T-helper 17 cell (primary cell): ENCODE measurements at places on chromosomes 16 and 17. TPM values are rescaled to one million over a fixed set of nuclear protein-coding genes. Genes with fewer than 3 reads are reported as not detected.

DNA sequence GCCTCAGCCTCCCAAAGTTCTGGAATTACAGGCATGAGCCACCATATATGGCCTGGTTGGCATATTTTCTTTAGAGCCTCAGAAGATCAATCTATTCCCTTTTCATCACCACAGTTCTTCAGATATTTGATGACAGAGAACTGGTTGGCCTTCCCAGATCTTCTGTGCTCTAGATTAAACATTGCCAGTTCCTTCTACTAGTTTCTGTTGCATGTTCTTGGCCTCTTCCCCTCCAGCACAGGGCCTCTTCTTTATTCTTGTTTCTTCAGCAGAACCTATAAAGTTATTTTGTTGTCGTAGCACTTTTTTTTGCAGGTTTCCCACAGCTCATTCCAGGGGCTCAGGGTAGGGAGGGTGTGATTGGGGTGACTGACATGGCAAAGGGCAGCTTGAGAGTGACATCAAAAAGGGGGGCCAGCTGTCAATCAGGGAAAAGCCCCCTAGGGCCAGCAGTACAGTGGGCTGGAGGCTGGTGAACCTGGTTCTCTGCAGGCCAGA lies 9.3 kb downstream of the CHD9 start:
- no peaks in the 10 kb centered on the region for H3K27me3 ChIP-seq
- H3K4me1 ChIP-seq, result peaks cover 19% of the 10 kb centered on the region
- no peaks in the 10 kb centered on the region for H3K36me3 ChIP-seq
- DNase-seq, result no peak

HAGH gene
- 37.9 TPM for total RNA-seq

GRCh38 chr16:24525970-24526559 lies 13.3 kb upstream of the RBBP6 start:
- no peaks in the 10 kb centered on the region for H3K4me1 ChIP-seq
- H3K4me3 ChIP-seq, result no peak overlapping the region
- H3K27me3 ChIP-seq, result no peaks in the 10 kb centered on the region
- DNase-seq, result no peak
- no peak overlapping the region for H3K27ac ChIP-seq

DNA sequence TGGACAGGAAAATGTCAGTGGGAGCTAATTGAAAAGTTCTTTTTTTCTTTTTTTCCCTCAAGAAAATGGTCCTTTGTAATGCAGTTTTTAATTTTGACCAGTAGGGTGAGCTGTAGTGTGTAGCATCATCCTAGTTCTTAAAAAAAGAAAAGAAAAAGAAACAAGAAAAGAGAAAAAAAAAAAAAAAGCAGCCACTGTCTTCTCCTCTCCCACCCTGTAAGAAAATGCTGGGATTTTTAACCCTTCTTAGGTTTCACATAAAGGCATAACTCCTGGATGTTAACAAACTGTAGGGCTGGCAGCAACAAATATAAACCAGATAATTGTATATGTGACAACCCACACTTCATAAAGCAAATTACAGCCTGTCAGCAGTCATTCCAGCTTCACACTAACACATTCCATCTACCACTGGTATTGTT lies 78.1 kb downstream of the SKAP1 start:
- H3K36me3 ChIP-seq, result no peaks in the 10 kb centered on the region
- peaks cover 4% of the 10 kb centered on the region for H3K4me1 ChIP-seq
- peak overlapping the region; percentile 68 for H3K27ac ChIP-seq

- H3K4me3 ChIP-seq, result no peak overlapping the region
- H3K27ac ChIP-seq, result peak overlapping the region; percentile 80
- peaks cover 20% of the 10 kb centered on the region for H3K4me1 ChIP-seq
- H3K36me3 ChIP-seq, result peaks cover 8% of the 10 kb centered on the region
- H3K27me3 ChIP-seq, result no peaks in the 10 kb centered on the region
- no peak for DNase-seq
Observed at GRCh38 chr17:2250140-2251095, 53.2 kb downstream of the SMG6 start.

DNA sequence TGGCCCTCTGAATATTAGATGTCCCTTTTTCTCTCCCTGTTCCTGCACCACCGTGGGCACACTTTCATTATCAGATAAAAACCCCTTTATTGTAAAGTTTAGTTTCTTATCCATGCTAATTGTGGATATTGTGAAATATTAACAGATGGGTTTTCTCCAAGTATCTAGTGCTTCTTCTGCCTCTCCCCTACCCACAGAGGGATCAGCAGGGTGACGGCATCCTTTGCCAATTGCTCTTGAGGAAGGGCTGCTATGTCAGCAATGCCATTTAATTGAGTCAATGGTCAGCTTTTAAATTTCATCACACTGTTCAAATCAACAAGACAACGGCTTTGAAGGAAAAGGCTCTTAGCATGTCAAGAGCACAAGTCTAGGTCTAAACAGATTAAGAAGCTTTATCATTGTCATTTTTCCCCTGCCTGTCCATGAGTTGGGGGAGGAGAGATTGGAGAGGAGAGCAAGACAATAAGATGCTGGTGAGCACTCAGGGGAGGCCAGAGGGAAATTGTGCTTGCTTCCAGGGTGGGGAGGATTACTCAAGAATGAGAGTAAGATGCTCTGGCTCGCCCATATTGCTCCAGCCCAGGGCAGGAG lies 443.0 kb upstream of the CCL2 start:
- no peak overlapping the region for H3K27ac ChIP-seq
- peaks cover 68% of the 10 kb centered on the region for H3K27me3 ChIP-seq
- H3K4me1 ChIP-seq, result peaks cover 2% of the 10 kb centered on the region
- H3K4me3 ChIP-seq, result no peak overlapping the region

DNA sequence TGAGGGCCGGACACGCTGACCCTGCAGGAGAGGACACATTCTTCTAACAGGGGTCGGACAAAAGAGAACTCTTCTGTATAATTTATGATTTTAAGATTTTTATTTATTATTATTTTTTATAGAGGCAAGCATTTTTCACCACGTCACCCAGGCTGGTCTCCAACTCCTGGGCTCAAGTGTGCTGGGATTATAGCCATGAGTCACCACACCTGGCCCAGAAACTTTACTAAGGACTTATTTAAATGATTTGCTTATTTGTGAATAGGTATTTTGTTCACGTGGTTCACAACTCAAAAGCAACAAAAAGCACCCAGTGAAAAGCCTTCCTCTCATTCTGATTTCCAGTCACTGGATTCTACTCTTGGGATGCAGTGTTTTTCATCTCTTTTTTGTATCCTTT lies 2.3 kb upstream of the SERPINF1 start:
- no peak for DNase-seq
- H3K4me1 ChIP-seq, result peaks cover 25% of the 10 kb centered on the region
- no peak overlapping the region for H3K4me3 ChIP-seq
- H3K27me3 ChIP-seq, result no peaks in the 10 kb centered on the region
- H3K36me3 ChIP-seq, result no peaks in the 10 kb centered on the region
- no peak overlapping the region for H3K27ac ChIP-seq

DNA sequence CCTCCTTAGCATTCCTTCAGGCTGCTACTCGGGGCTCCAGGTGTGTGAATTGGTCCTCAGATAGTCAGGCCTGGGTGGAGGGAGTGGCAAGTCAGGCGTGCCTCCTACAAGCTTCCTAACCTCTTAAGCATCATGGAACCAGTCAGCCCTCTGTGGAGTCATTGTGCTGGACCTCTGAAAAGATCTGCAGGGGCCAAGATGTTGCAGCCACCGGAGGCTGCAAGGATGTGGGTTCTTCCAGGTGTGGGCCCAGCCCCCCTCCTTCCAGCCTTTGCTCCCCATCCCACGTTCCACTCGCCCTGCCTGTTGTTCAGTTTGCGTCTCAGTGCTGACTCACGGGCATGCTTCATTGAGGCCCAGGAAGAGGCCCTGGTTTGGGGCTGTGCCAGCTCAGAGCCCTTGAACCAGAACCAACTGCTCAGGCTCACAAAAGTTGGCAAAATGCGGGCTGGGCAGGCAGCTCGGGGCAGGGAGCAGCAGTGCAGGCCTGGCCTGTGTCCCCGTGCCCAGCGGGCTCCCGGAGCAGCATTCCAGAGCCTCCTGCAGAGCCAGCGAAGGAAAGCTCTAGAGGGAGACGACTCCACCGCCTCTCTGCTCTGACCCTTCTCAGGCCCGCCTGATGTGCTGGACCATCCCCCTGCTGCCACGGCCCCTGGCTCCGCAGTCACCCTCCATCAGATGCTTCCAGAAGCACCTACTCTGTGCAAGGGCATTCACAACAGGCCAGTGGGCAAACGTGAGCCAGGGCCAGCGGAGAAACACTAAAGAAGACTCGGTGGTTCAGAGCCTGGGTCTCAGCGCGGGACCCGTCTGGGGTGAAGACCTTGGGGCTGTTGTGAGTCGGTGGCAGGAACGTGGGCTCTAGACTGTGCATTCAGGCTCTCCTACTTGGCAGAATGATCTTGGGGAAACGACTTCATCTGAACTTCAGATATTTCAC lies 7.5 kb downstream of the LDHD start:
- DNase-seq, result peak; percentile 63
- H3K4me3 ChIP-seq, result peak overlapping the region; percentile 87
- H3K27me3 ChIP-seq, result peaks cover 4% of the 10 kb centered on the region
- H3K4me1 ChIP-seq, result peaks cover 55% of the 10 kb centered on the region

ASPA gene
- total RNA-seq, result not detected

DNA sequence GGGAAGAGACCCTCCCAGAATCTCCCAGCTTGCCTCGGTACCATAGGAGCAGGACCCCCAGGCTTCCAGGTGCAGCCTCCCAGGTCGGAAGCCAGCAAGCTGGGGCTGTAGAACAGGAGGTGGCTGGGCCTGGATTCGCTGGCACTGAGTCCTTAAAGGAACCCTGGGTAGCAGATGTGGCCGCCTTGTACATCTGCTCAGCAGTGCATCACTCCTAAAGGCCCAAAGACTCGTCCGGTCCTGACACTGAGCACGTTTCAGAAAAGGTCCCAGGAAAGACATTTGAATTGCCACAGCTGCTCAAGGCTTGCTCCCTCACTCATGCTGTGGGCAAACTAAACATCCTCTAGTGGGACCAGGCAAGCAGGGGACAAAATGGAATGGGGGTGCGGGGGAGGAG lies 172.8 kb downstream of the RAB11FIP4 start:
- H3K27ac ChIP-seq, result no peak overlapping the region
- H3K4me1 ChIP-seq, result peaks cover 5% of the 10 kb centered on the region
- H3K4me3 ChIP-seq, result no peak overlapping the region
- no peaks in the 10 kb centered on the region for H3K36me3 ChIP-seq
- no peak for DNase-seq
- peaks cover 14% of the 10 kb centered on the region for H3K27me3 ChIP-seq

DNA sequence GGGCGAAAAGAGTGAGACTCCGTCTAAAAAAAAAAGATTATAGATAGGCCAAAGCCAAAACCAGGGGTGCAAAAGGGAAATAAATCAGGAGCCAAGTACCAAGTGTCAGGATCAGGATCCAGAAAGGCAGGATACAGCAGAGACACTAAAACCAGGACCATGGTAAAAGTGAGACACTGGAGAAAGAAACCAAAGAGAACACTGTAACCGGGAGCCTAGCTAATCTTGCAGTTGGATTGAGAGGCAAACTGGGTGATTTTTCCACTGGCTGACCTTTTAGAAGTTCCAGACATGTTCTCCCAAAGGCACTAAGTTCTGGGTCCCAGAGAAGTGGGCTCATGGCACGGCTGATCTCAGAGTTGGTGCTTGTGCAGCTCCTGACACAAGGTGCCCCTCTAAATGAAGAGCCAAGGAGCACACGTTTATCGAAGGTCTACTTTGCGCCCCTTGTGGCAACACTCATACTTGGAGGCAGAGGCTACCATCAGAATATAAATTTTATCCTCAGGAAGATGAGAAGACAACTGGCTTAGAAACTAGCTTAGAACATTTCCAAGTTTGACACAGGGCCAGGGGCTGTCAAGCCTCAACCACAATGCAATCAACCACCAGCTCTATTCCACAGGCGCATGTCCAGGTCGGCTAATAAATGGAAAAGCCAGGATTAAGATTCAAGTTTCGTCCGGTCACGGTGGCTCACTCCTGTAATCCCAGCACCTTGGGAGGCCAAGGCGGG lies 27.5 kb upstream of the HELZ start:
- H3K27me3 ChIP-seq, result no peaks in the 10 kb centered on the region
- DNase-seq, result no peak
- H3K4me1 ChIP-seq, result peaks cover 3% of the 10 kb centered on the region
- H3K4me3 ChIP-seq, result no peak overlapping the region

NSF gene
- total RNA-seq, result 22.6 TPM

DNA sequence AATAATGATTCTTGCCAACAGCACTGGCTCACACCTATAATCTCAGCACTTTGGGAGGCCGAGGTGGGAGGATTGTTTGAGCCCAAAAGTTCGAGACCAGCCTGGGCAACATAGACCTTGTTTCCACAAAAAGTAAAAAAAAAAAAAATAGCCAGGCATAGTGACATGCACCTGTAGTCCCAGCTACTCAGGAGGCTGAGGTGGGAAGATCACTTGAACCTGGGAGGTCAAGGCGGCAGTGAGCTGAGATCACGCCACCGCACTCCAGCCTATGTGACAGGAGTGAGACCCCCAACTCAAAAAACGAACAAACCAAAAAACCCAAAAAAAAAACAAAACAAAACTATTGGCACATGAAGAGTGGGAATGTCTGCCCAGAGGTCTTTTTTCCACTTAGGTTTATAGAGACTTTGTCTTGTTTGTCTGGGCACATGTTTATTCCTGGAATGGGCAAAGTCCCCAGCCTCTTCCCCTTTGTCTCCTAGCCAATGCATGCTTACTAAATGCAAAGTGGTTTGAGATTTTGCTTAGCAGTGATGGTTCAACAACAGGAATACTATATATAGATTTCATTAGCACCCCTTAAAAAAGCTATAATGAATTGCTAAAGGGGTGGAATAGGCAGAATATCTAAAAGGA lies 25.9 kb downstream of the NMT1 start:
- no peak overlapping the region for H3K4me3 ChIP-seq
- H3K4me1 ChIP-seq, result peaks cover 3% of the 10 kb centered on the region
- H3K36me3 ChIP-seq, result peaks cover 3% of the 10 kb centered on the region
- no peaks in the 10 kb centered on the region for H3K27me3 ChIP-seq

DNA sequence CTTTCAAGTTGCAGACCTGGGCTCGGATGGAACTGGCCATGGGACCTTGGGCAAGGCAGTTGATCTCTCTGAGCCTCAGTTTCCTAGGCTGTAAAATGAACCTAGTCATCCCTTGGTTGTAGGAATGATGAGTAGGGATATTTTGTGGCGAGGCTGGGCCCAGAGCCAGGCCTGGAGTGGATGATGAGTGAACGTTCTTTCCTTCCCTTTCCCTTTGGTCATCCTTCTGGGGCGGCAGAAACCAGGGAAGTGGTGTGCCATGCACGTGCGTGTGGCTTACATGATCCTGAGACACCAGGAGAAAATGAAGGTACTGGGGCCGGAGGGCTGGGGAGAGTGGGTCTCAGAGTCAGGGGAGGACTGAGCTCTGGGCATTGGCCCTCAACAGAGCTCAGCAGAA lies 8.4 kb downstream of the FBRS start:
- DNase-seq, result no peak
- no peaks in the 10 kb centered on the region for H3K27me3 ChIP-seq
- H3K36me3 ChIP-seq, result peaks cover 10% of the 10 kb centered on the region
- no peak overlapping the region for H3K27ac ChIP-seq
- H3K4me3 ChIP-seq, result no peak overlapping the region

- H3K27me3 ChIP-seq, result peaks cover 4% of the 10 kb centered on the region
- no peak overlapping the region for H3K27ac ChIP-seq
- DNase-seq, result no peak
- H3K4me3 ChIP-seq, result no peak overlapping the region
- H3K36me3 ChIP-seq, result peaks cover 3% of the 10 kb centered on the region
Observed at GRCh38 chr17:7191069-7191468, 11.9 kb upstream of the ASGR1 start.

NETO2 gene
- 5.8 TPM for total RNA-seq

- H3K27ac ChIP-seq, result no peak overlapping the region
- peaks cover 29% of the 10 kb centered on the region for H3K27me3 ChIP-seq
- DNase-seq, result no peak
- H3K36me3 ChIP-seq, result no peaks in the 10 kb centered on the region
- peak overlapping the region; percentile 63 for H3K4me3 ChIP-seq
Observed at GRCh38 chr16:2194852-2195321, 1.5 kb downstream of the CASKIN1 start.

GRCh38 chr17:37440424-37440823 lies 33.7 kb downstream of the TADA2A start:
- no peak overlapping the region for H3K4me3 ChIP-seq
- H3K27ac ChIP-seq, result no peak overlapping the region
- H3K27me3 ChIP-seq, result no peaks in the 10 kb centered on the region
- peaks cover 5% of the 10 kb centered on the region for H3K36me3 ChIP-seq
- H3K4me1 ChIP-seq, result peaks cover 2% of the 10 kb centered on the region

DNASE1L2 gene
- 0.42 TPM for total RNA-seq
